ENCODE measurements at places on chromosomes 3 and 15.

GRCh38 chr3:72144773-72145505 lies 360.0 kb upstream of the PROK2 start:
- no peak for DNase-seq

DNA sequence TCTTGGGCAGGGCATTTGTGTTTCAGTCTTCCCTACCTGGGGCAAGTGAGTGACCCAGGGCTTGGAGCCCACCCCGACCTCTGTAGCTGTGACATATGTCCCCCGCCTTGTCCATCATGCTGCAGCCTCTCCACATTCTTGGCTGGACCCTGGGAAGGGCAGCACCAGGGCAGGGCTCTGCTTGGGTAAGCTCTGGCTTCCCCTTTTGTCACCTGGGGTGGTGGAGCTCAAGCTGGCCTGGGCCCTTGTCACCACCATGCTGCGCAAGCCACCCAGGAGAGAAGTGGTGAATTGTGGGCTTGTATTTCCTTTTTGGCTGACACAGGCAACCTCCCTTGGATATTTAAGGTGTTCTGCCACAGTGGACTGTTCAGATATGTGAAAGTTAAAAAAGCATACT lies 29.3 kb downstream of the SPSB4 start:
- DNase-seq: no peak

GRCh38 chr15:98546329-98546728 lies 102.0 kb upstream of the IGF1R start:
- DNase-seq: no peak

- DNase-seq: no peak
These were observed 31.9 kb upstream of the ATP13A3 start for GRCh38 chr3:194518652-194519051.

GRCh38 chr3:51691021-51691420 lies 15.8 kb upstream of the GRM2 start:
- DNase-seq: no peak

- DNase-seq: no peak
These were observed 512 bp upstream of the TRH start for GRCh38 chr3:129973853-129974563.

- no peak for DNase-seq
These were observed 518.8 kb upstream of the ZNF385D start for GRCh38 chr3:22269831-22270230.

GRCh38 chr3:72614394-72615074 lies 233.7 kb downstream of the SHQ1 start:
- no peak for DNase-seq

DNA sequence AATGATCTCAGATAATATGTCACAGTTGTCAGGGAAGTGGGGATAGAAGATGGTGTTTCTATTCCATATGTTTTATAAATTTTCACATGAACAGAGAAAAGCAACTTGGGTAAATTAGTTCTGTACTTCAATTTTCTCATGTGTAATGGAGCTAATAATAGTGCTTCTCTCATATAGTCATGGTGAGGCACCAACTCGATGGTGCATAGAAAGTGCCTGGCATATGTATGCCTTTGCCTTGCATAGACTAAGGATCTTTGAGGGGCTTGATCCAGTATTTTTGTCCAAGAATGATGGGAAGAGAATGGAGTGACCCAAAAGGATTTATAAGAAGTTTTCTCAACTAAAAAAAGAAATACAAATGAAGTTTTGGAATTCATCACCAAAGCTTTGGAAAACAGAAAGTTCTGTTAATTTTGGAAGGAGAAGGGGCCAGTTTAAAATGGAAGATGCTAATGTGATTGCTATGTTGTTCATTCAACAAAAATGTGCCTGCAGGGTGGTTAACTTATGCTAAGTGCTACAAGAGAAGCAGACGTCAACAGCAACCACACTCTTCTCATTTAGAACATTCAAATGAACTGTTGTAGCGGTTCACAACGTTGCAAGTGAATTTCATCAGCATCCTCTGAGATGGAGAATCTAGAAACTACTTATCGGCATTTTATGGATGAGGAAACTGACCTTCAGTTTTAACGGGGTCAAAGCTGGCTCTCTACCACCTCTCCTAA lies 86.1 kb downstream of the RTP4 start:
- no peak for DNase-seq

GRCh38 chr3:149900322-149900721 lies 70.4 kb downstream of the PFN2 start:
- no peak for DNase-seq
